ENCODE measurements at places on chromosomes 2 and 18. TPM values are rescaled to one million over a fixed set of nuclear protein-coding genes. Genes with fewer than 3 reads are reported as not detected.

DNA sequence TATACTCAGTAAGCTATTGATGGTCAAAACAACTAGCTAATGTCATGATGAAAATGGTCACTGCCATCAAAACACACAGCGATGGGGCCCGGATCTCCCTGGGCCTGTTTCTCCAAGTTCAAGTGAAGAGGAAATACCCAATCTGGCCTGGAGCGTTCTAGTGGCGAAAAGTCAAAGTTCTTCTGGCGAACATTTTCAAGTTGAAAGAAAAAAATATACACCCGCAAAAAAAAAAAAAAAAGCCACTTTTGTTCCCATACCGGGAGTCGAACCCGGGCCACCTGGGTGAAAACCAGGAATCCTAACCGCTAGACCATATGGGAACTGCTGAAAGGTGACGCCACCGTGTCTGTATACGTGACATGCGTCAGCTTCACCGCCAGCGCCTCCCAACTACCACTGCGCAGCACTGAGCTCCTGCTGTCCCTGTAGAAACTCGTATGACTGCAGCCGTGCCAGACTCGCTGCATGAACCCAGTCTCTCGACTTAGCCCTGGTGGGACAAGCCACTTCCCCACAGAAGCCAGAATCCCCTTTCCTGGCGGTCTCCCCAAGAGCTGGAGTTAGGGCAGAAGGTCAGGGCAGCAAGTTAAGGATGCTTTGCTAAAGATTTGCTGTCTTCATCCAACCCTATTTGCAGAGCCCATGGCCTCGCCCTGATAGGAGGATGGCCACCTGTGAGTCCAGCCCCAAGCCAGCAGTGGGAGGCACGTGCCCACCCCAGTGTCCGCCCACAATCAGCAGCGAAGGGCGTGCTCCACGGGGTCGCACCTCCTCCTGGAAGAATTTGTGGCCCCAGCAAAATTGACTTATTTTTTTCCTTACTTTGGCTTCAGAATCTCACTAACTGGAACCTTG, 5.6 kb upstream of the IMP4 start:
- peak; percentile 88 for DNase-seq

DNA sequence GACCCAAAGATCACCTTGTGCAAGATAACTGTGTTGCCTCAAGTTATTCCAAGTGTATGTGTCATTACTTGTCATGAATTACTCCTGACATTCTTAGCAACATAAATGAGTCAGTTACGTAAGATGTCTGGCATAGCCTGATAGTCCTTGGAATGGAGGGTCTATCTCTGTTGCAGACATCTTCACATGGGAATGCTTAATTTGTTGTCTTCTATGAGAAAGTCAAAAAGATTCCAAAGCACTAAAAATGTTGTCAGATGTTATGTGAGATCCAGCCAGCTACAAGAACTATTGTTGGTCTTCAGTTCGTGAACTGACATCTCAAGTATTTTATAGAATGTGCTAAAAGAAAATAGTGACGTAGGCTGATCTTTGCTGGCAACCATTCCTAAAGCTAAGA, 178.2 kb upstream of the RASGRP3 start:
- no peak for DNase-seq

GRCh38 chr2:151878655-151879563, 50.7 kb upstream of the ARL5A start:
- DNase-seq = no peak

GRCh38 chr2:233990261-233990798, 60.2 kb upstream of the SPP2 start:
- no peak for DNase-seq

GRCh38 chr2:134408791-134409190, 154.9 kb downstream of the MGAT5 start:
- DNase-seq = no peak

DNA sequence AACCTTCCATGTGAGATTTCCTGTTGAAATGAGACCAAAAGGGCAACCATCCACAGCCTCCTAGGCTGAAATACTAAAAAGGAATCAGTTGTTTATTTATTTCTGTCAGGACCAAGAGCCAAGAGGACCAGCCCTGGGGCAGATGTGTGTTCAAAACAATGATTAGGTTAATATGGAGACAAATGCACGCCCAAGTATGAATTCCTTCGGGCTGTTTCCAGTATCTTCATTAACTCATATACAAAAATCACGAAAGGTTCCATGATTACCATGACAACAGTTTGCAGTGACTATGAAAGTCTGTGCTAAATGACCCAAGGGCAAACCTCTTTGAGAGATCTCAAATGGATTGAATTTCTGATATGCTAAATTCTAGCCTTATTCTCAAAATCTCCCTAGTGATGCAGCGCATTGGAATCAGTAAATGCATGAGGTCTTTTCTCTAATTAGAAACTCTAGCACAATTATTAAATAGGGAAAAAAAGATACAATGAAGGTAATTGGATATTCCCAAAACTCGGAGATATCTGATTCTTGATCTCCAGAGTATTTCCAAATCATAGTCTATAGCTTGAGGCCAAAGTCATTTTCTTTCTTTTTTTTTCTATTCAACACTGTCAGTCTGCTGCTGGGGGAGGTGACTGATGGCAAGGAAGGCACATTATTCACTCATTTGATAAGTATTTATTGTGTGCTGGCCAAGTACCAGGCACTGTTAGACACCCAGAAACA, 35.6 kb downstream of the VIT start:
- DNase-seq = no peak

FOXD4L1 gene
- not detected for total RNA-seq

SLC11A1 gene
- total RNA-seq = 19.5 TPM
